ENCODE measurements at places on chromosomes 6 and 20.

- DNase-seq: no peak
These were observed 46.2 kb upstream of the RNGTT start for GRCh38 chr6:89009624-89010059.

DNA sequence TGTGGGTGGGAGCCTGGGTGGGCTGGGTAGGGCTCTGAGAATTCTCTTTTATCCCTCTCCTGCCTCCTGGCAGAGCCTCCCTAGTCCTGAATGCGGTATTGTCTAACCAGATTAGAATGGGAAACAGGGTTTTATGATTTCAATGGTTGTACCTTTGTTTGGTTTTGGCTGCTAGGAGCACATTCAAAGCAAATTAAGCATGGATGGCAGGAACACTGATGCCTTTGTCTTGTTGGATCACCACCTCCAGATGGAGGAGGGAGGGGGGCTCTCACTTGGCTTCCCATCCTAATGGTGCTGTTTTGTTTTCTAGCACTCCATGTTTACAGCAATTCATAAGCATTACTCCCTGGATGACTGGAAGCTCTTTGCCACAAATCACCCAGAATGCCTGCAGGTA, 11.6 kb downstream of the GMPR start:
- no peak for DNase-seq

GRCh38 chr6:21371676-21372171, 221.8 kb upstream of the SOX4 start:
- no peak for DNase-seq

GRCh38 chr6:112906726-112907125, 559.6 kb downstream of the RFPL4B start:
- no peak for DNase-seq

All from esophagus squamous epithelium (tissue), 5 donors.